HT-29 (cell line): ENCODE measurements at places on chromosomes 16 and 17.

- DNase-seq, result no peak
Measured at GRCh38 chr17:82320956-82321927, 3.8 kb upstream of the CD7 start.

GRCh38 chr16:24152826-24153225 is 103.3 kb upstream of the CACNG3 start:
- DNase-seq, result no peak

DNA sequence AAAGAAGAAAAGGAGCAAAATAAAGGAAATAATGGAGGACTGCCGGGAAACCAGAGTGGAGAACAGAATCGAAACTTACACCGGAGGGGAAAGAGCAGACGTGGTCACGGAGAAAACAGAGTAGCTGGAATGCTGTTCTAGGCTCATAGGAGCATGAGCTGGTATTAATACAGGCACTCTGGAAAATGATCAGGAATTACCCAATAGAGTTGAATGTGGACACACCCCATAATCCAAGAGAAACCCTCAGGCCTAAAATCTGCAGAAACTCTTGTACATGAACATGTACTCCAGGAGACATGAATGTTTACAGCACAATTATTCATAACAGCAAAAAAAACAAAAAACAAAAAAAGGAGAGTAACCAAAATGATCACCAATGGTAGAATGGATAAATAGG is 77.7 kb downstream of the RPH3AL start:
- DNase-seq, result no peak

DNA sequence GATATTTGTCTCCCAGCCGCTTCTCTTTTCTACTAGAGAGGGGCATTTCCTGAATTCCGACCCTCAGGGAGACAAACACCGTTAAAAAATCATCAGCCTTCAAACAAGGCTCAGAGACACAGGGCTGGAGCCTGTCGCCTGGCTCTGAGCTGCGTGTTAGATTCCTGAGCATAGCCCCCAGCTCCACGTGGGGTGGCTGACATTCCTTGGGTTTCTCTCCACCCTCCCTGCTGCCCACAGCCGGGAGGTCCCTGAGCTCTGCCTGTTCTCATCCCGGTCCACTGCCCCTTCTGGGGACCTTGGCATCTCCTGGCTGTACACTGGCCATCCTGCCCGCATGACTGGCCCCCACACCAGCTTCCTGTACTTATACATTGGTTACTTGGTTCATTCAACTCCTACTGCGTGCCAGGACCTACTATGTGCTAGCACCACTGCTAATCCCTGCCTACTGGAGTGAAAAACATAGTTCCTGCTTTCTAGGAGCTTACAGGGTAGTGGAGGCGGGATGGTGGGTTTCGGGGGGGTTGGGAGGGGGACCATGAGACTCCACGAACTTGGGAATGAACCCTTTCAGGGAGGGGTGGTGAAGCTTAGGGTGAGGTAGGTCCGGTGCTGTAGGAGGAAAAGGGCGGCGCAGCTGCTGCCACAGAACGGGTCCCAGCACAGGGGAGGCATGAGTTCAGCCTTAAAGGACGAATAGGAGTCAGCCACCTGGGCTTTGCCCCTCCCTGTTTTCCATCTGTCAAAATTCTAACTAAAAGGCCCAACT is 52.1 kb upstream of the TMEM132E start:
- no peak for DNase-seq

- no peak for DNase-seq
Measured at GRCh38 chr17:32388613-32389459, 38.9 kb downstream of the ZNF207 start.

- DNase-seq, result no peak
Measured at GRCh38 chr17:66413559-66414520, 111.4 kb downstream of the PRKCA start.

- DNase-seq, result peak; percentile 5
Measured at GRCh38 chr16:12025926-12026325, 49.4 kb downstream of the SNX29 start.

DNA sequence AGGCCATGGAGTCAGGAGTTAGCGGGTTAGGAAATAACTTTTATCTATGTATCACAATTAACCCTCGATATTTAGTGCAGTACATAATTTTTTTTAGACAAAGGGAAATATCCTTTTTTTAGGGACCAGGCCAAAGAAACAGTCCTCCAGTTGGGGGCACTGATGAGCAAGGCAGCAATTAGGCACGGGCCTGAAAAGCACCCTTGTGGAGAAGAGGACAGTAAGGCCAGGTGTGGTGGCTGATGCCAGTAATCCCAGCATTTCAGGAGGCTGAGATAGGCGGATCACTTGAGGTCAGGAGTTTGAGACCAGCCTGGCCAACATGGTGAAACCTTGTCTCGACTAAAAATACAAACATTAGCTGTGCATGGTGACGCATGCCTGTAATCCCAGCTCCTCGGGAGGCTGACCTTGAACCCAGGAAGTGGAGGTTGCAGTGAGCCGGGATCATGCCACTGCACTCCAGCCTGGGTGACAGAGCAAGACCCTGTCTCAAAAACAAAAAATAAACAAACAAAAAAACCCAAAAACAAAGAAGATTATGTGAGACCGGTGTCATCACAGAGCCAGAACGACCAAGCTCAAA is 158.3 kb upstream of the NOL11 start:
- peak; percentile 40 for DNase-seq
